CD4-positive, CD25-positive, alpha-beta regulatory T cell (primary cell): ENCODE measurements at places on chromosomes 12 and 14. TPM values are rescaled to one million over a fixed set of nuclear protein-coding genes. Genes with fewer than 3 reads are reported as not detected.

- no peak for DNase-seq
Observed at GRCh38 chr12:64695550-64695949, 63.7 kb downstream of the GNS start.

GRCh38 chr12:127928615-127929571, 338.1 kb upstream of the TMEM132C start:
- DNase-seq, result no peak

DNA sequence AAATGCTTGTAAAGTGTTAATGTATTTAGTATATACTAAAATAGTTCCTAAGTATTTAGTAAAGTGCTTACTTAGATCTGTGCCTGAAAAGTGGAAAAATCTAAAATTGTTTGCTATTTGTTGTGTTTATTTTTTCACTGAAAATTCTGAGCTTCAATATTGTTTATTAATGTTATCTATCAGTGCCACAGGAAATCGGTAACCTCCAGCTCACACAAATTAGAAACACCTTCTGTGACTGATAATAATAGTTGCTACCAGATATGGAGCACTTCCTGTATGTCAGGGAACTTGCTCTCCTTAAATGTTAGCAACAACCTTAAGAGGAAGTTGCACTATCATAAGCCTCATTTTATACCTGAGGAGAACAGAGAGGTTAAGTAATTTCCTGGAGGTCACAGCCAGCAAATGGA, 723 bp upstream of the LRP10 start:
- no peak for DNase-seq

DNA sequence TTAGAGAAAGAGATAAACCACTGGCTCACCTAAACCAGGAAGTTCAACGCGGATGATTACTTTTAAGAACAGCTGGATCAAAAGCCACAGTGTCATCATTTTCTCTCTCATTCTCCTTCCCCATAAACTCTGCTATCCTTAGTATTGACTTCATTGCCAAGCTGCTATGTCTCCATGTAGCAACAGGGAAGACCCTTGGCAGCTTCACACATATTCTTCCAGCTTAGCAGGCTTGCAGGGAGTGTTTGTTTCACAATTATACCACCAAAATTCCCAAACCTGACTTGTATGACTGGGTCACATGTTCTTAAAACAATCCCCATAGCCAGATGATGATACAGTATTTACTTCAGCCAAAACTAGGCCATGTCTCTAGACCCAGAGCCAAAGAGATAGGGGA, 235.5 kb downstream of the PAWR start:
- no peak for DNase-seq

- no peak for DNase-seq
Observed at GRCh38 chr12:110249716-110250225, 31.3 kb upstream of the ATP2A2 start.

IKZF4 gene
- 22.3 TPM for total RNA-seq

DNA sequence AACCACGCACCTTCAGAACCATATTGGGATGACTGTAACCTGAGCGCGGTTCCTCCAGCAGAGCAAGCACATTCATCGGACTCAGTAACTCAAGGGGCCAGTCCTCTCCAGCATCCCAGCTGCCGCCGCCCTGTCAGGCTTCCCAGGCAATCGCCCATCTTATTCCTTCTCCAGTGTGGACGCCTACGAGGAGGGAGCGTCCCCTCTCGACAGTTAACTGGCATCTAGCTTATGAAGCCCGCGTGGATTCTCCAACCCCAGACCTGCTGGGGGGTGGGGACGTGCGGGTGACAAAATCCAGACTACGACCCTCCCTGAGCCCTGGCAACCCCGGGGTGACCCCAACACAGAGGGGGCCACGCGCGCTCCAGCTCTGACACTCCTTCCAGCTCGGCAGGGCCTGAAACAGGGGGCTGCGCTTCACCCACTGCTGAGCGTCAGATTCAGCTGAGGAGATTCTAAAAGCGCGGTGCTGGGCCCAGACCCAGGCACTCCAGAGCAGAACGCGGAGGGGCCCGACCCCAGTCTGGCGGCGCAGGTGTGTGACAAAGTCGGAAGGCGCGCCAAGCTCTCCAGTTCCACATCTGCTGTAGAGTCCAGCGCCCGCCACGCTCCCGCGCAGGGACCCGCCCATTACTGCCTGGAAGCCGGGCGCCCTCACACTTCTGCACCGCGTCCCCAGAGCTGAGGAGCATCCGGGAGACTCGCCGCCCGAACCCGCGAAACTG, 43.9 kb upstream of the ESR2 start:
- DNase-seq, result peak; percentile 1

GRCh38 chr12:44331269-44331668, 495.4 kb downstream of the TMEM117 start:
- DNase-seq, result no peak

GRCh38 chr12:100445081-100445481, 28.6 kb upstream of the NR1H4 start:
- DNase-seq, result no peak

DNA sequence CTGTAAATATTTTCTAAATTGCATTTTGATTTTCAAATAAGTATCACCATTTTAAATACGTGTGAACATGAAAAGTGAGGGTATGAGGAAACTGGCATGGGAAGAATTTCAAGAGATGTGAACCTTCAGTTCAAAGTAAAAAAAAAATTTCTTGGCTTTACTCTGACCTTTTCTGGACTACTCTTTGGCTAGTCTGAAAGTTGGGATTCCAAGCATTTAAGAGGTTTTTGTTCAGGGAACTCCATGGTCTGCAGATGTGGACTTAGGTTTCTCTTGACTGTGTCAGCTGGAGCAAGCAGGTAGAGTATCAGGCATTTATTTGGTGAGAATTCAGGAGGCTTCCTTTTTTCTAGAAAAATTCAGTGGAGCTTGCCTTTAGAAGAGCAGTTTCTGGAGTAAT, 311.6 kb downstream of the LRIG3 start:
- no peak for DNase-seq
